Aorta (tissue), 5 donors: ENCODE measurements at places on chromosomes 2 and 18. TPM values are rescaled to one million over a fixed set of nuclear protein-coding genes. Genes with fewer than 3 reads are reported as not detected.

The RANBP2 gene
- 82.7 TPM for total RNA-seq

The ANO7 gene
- 1.2 TPM for total RNA-seq

The ACMSD gene
- total RNA-seq, result not detected

The RGPD3 gene
- total RNA-seq, result not detected

The DRC1 gene
- not detected for total RNA-seq

GRCh38 chr2:241804326-241805229 is 4.4 kb upstream of the NEU4 start:
- peak; percentile 75 for DNase-seq
- no peak overlapping the region for H3K27ac ChIP-seq
- no peak overlapping the region for H3K4me3 ChIP-seq
- no peaks in the 10 kb centered on the region for H3K4me1 ChIP-seq

DNA sequence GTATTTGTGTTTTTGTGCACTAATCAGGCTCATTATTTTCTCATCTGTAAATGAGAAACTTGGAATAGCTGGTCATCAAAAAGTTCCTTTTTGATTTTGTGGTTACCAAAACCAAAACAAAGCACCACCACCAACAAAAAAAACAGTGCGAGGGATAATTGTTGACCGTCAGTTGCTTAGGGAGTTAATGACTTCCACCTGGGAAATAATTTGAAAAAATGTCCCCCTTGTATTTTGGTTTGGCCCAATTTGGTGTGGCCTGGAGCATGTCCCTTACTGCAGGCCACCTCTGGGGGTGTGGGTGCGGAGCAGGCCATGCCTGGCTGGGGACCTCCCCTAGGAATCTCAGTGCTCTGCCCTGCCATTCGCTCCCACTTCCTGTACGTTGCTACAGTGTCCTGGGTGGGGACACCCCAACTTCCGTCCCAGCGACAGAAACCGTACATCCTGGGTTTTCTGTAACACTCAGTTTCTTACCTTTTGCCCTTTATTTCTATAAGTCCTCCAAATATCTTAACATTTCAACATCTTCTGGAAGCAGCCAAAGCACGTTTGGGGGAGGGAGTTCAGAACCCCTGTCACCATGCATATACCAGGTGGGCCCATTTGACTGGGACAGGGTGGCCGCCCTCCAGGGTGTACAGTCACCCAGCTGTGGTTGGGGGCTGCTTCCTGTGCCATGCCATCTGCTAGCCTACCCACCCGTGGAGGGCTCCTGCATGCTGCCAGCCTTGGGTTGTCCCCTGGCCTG is 31.3 kb downstream of the NCK2 start:
- H3K36me3 ChIP-seq, result no peaks in the 10 kb centered on the region
- no peaks in the 10 kb centered on the region for H3K4me1 ChIP-seq
- H3K4me3 ChIP-seq, result no peak overlapping the region
- no peak overlapping the region for H3K27ac ChIP-seq

DNA sequence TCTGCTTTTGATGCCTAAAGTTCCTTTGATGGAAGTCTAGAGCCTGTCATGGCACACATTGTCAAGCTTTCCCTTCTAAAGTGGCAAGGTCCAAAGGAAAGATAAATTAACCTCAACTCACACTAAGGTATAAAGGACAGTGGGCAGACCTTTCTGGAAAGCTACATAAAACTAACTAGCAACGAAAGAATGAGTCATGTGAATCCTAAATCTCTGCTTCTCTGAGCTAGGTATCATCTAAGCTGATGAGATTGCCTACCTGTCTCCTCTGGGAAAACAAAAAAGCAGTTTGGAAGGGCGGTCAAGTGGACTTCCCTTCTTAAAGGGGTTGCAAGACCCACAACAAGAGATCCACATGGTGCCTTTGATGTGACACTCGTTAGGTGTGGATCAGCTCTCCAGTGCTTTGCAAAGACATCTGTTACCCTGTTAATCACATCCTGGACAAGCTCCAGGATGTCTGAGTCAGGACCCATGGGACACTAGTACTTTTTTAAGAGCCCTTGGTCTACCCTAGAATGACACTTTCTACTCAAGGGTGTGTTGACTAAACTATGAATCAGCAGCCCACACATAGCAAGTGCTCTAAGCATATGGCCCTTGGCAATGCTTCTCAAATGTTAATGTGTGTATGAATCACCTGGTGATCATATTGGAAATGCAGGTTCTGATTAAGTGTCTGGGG is 173.5 kb downstream of the ALK start:
- H3K4me3 ChIP-seq, result no peak overlapping the region
- no peaks in the 10 kb centered on the region for H3K27me3 ChIP-seq
- H3K27ac ChIP-seq, result no peak overlapping the region
- DNase-seq, result no peak
- H3K36me3 ChIP-seq, result no peaks in the 10 kb centered on the region

- no peak overlapping the region for H3K4me3 ChIP-seq
- no peaks in the 10 kb centered on the region for H3K36me3 ChIP-seq
- H3K4me1 ChIP-seq, result no peaks in the 10 kb centered on the region
- peak overlapping the region; percentile 12 for H3K27ac ChIP-seq
- H3K27me3 ChIP-seq, result no peaks in the 10 kb centered on the region
- DNase-seq, result no peak
These were observed 7.3 kb upstream of the COL3A1 start for GRCh38 chr2:188966728-188967440.

DNA sequence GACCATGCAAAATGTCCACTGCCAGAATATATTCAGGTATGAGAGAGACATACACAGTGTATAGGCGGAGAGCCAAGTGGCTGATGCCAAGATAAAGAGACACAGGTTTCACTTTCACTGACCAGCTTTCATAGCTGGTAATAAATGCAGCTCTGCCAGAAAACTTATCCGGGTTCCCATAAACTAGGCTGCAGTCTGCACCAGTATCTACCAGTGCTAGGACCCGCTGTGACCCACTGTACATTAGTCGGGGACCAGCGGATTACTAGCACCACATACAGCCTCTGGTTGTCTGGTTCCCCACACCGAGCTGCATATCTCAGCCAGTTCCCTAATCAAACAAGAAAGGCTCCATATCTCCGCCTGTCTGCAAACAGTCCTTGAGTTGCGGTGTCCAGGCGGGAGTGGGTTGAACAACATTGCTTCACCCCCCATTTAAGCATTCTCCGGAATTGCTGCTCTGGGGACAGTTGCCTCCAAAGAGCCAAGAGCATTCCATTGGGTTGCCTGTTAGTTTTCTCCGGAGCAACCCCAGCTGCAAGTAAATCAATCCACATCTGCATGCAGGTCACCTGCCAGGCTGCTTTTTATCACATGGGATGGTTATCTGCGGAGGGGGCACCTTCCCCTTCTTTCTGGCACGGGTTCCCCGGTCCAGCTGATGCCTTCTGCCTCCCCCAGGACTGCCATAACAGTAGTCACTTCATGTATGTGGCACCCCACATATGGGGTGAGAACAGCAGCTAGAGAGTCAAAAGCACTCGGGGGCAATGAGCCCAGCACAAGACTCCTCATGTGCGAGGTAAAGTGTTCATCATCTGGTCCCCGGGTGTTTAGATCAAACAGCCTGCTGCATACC is 18.0 kb upstream of the KLHL23 start:
- no peaks in the 10 kb centered on the region for H3K4me1 ChIP-seq
- no peak overlapping the region for H3K4me3 ChIP-seq
- H3K27me3 ChIP-seq, result no peaks in the 10 kb centered on the region
- H3K27ac ChIP-seq, result no peak overlapping the region

GRCh38 chr2:162174746-162175145 is 22.7 kb upstream of the GCG start:
- no peak overlapping the region for H3K4me3 ChIP-seq
- no peak overlapping the region for H3K27ac ChIP-seq
- H3K4me1 ChIP-seq, result no peaks in the 10 kb centered on the region
- H3K27me3 ChIP-seq, result no peaks in the 10 kb centered on the region

DNA sequence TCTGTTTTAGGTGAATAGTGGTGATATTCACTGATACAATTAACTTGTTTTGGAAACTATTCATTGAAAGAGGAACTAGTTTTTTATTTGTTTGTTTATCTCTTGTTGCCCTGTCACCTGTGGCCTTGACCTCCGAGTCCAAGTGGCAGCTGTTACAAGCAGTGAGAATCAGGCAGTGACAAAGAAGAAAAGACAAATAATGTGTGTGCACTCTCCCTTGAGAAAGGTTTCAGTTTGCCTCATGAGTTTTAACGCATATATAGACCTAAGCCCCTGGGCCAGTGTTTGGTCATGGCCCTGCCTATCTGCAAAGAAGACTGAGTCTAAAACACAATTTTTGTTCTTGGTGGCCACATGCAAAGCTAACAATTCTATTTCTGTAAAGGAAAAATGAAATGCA is 15.3 kb downstream of the KYNU start:
- no peak for DNase-seq
- H3K27ac ChIP-seq, result no peak overlapping the region
- H3K27me3 ChIP-seq, result no peaks in the 10 kb centered on the region
- H3K4me1 ChIP-seq, result no peaks in the 10 kb centered on the region
- no peak overlapping the region for H3K4me3 ChIP-seq
- H3K36me3 ChIP-seq, result no peaks in the 10 kb centered on the region

- no peaks in the 10 kb centered on the region for H3K36me3 ChIP-seq
- H3K4me1 ChIP-seq, result no peaks in the 10 kb centered on the region
- H3K27me3 ChIP-seq, result no peaks in the 10 kb centered on the region
- DNase-seq, result no peak
These were observed 110.9 kb upstream of the FAM98A start for GRCh38 chr2:33709951-33710350.

DNA sequence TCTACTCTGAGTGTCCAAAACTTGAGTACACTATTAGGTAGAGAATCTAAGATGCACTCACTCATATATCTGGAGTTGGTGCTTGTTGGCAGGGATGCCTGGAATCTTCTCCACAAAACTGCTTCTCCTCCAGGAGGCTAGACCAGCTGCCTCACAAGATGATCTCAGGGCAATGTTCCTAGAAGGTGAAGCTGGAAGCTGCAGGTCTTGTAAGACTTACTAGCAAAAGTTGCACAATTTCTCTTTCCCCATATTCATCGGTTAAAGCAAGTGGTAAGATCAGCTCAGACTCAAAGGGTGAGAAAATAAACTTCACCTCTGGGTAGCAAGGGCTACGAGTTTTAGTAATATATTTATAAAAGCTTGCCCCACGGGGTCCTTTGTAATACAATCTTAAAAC is 454.4 kb upstream of the ACVR2A start:
- no peaks in the 10 kb centered on the region for H3K4me1 ChIP-seq
- DNase-seq, result no peak
- H3K27ac ChIP-seq, result no peak overlapping the region
- H3K36me3 ChIP-seq, result no peaks in the 10 kb centered on the region
- H3K27me3 ChIP-seq, result peaks cover 2% of the 10 kb centered on the region

DNA sequence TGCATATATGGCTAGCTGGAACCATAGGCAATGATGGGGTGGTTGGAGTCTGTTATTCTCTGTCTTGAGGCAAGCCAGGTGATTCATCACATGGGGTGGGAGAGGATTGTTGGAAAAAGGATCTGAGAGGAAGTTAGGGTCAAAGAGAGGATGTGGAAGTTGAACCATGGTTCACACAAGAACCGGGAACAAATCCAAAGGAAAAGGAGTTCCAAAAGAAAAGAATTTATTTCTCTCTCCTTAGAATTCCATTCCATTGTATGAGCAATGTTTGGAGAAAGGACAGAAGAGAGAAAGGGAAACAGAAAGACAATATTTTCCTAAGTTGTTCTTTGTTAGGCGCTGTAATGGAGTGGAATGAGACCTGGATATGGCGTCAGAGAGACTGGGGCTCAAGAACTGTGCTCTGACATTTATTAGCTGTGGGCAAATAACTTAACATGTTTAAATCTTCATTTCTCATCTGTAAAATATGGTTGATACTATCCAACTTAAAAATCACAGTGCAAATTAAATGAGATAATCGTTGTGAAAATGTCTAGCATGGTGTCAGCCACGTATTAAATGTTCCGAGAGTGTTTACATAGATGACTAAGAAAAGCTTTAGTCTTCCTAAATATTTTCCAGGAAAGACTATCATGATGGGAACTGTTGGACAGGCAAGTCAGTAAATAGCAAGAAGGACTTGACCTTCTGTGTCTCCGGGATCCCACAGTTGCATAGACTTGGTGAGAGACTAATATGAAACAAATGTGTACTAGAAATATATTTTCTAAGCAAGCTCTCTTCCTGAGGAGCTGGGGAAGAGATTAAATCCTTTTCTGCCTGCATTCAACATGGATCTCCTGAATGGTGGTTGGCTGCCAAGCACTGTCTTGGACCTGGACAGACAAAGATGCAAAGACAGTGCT is 71.4 kb downstream of the TRIB2 start:
- H3K4me1 ChIP-seq, result no peaks in the 10 kb centered on the region
- no peak for DNase-seq
- H3K4me3 ChIP-seq, result no peak overlapping the region

- H3K36me3 ChIP-seq, result no peaks in the 10 kb centered on the region
- no peak overlapping the region for H3K4me3 ChIP-seq
- no peaks in the 10 kb centered on the region for H3K27me3 ChIP-seq
- H3K27ac ChIP-seq, result no peak overlapping the region
- H3K4me1 ChIP-seq, result peaks cover 2% of the 10 kb centered on the region
- no peak for DNase-seq
These were observed 18.9 kb downstream of the CAB39 start for GRCh38 chr2:230731512-230731911.

DNA sequence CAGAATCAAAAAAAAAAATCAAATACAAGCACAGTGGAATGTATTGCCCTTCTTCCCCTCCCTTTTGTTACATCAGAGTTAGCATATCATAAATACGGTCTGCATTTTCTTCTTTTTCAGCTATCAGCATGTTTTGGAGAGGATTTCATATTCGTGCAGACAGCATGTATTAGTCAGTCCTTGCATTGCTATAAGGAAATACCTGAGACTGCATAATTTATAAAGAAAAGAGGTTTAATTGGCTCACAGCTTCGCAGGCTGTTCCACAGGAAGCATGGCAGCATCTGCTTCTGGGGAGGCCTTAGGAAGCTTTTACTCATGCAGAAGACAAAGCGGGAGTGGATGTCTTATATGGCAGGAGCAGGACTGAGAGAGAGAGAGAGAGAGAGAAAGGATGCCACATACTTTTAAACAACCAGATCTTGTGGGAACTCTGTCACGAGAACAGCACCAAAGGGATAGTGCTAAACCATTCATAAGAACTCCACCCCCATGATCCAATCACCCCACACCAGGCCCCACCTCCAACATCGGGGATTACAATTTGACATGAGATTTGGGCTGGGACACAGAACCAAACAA is 8.9 kb downstream of the IL1B start:
- H3K27me3 ChIP-seq, result no peaks in the 10 kb centered on the region
- H3K36me3 ChIP-seq, result no peaks in the 10 kb centered on the region
- DNase-seq, result no peak
- no peaks in the 10 kb centered on the region for H3K4me1 ChIP-seq
- no peak overlapping the region for H3K4me3 ChIP-seq
